ENCODE measurements at places on chromosomes 12 and 14.

DNA sequence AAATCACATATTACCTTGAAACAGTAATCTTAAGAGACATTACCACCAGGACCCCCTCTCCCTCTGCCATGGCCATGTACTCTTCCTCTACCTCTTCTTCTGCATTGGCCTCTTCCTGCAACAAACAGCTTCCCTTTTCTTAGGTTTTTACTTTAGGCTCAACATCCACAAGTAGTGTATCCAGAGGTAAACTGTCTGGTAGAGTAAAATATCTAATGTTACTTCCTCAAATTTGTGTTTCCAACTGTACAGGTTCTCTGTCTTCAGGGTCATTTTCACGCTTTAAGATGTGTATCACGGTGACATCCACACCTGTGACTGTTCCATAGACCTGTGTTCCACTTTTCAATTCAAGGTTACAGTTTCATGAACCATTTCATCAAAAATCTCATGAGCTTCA is 13.4 kb downstream of the CDK17 start:
- DNase-seq = no peak

- no peak for DNase-seq
Observed at GRCh38 chr14:95434121-95434520, 82.3 kb downstream of the SYNE3 start.

DNA sequence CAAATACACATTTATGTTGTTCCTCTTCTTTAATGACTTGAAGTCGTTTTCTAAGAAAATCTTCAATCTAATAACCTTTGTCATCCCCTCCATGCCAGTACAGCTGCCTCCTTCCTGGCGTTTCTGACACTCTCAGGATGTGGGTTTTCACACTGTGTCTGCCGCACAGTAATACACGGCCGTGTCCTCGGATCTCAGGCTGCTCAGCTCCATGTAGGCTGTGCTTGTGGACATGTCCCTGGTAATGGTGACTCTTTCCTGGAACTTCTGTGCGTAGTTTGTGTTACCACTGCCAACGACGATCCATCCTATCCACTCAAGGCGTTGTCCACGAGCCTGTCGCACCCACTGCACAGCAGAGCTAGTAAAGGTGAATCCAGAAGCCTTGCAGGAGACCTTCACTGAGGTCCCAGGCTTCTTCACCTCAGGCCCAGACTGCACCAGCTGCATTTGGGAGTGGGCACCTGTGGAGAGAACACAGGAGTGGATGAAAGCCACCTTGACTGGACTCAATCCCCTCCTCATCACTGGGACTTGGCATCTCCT is 1095.9 kb downstream of the TMEM121 start:
- DNase-seq = peak; percentile 17

DNA sequence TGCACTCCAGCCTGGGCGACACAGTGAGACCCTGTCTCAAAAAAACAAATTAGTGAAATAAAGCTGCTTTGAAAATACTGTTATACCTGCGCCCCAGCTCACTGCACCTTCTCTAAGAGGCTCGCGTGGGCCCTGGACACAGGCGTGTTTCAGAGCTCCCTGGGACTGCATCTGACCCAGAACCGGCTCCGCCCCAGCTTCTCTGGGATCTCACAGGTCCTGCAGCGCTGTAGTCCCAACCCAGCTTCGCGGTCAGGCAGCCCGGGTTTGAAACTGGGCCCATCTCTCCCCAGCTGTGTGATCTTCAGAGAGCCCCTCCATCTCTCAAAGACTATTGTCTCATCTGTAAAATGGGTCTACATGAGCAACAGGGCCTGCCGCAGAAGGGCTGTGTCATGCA is 7.5 kb downstream of the RIMBP2 start:
- DNase-seq = no peak

- DNase-seq = no peak
Observed at GRCh38 chr12:88334271-88334670, 192.2 kb downstream of the TMTC3 start.

- DNase-seq = no peak
Observed at GRCh38 chr12:2683283-2684025, 111.3 kb upstream of the FKBP4 start.

GRCh38 chr14:101243587-101244338 is 317.5 kb upstream of the DIO3 start:
- DNase-seq = no peak

GRCh38 chr12:13404111-13404628 is 207.6 kb downstream of the EMP1 start:
- DNase-seq = no peak

DNA sequence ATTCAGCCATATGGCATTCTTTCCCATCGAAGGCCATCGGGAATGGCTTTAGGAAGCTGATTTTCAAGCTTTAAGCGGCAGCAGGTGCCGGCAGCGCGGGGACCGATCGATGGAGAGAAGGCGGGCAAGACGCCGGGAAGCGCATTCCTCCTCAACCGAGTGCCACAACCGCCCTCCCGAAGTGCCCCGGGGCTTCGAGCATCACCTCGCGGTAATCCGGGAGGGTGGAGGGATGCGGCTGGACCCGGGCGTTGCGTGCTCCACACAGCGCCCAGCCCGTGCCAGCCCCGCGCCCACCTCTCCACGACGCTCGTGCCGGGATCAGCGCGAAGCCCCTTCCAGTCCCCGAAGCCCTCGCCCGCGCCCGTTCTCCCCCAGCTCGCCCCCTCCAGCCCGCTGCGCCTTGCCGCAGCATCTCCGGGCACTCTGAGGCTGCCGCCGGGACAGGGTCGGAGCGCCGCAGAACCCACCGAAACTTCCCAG is 3.2 kb downstream of the USP44 start:
- DNase-seq = peak; percentile 53

- no peak for DNase-seq
Observed at GRCh38 chr14:99735189-99736135, 51.4 kb downstream of the CYP46A1 start.

DNA sequence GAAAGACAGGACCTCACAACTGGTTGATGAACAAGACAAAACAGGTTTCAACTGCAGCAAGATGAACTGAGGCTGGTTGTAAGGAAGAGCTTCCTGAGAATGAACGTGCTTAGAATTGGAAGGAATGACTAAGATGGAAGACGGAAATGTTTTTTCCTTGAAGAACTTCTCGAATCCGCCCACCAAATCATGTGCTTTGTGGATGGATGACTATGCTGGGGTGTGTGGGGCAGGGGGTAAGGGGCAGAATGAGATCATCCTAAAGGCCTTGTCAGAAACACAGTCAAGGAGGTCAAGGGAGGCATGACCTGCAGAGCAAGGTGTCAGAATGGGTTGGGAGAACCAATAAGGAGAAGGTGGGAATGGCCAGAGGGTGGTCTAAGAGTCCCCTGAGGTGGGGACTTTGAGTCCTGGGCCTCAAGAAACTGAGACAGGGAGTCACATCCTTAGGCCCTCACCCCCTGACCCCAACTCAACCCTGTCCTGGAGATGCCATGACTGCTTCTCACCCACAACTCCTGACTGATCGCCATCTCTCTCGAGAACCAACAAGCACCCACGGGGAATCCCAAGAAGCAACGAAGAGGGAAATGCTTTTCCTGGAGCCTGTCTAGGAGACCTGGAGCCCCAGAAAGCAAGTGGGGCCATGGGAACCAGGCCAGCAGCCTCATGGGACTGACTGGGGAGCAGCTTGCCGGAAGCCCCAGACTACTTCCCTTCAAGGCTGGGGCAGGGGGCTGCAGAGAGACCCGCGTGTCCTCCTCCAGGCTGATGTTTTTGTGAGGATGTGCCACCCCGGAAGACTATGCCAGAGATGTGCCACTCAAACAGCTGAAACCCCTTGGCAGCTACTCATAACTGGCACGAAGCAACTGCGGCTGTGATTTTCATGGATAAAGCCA is 84.0 kb downstream of the ACTN1 start:
- no peak for DNase-seq

DNA sequence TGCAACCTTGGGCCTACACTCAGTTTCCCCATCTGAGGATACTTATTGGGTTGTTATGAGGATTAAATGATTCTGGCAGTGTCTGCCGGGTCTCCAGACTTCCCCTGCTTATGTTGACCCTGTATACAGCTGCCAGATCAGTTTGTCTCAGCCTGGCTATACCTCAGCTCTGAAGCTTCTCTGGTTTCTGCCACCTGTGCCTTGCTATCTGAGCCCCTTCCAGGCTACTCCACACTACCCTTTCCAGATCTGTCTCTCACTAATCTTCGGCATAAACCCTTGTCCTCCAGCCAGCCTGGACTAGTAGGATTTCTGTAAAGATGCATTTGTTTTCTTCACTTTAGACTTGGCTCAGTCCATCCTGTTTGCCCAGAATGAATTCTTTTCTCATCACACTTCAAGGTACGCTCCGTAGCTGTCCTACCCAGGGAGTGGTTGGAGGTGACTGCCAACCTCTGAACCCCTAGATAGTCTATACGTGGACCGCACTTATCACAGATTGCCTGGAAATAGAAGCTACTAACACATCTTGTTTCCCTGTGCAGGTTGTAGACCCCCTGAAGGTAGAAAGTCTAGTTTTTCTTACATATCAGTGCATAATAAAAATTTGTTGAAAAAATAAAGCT is 422.4 kb downstream of the RAD51B start:
- no peak for DNase-seq

- peak; percentile 52 for DNase-seq
Observed at GRCh38 chr12:120367924-120368788, 808 bp downstream of the MSI1 start.

- no peak for DNase-seq
Observed at GRCh38 chr14:33206981-33207380, 268.3 kb downstream of the NPAS3 start.

- DNase-seq = no peak
Observed at GRCh38 chr12:94771741-94772140, 121.4 kb upstream of the TMCC3 start.

GRCh38 chr12:130965668-130966067 is 12.0 kb downstream of the ADGRD1 start:
- no peak for DNase-seq

Data from stimulated activated naive CD8-positive, alpha-beta T cell treated with anti-CD3 and anti-CD28 coated beads, Interleukin-15, Interleukin-2, amounts not matched to agents 100 U/mL and 50 U/mL, for 24 hours (primary cell).